Small intestine (tissue), 16 donors: ENCODE measurements at places on chromosomes 6 and 20. TPM values are rescaled to one million over a fixed set of nuclear protein-coding genes. Genes with fewer than 3 reads are reported as not detected.

KHDC1L gene
- polyA plus RNA-seq: not detected

- no peak overlapping the region for H3K4me3 ChIP-seq
- H3K27me3 ChIP-seq: no peaks in the 10 kb centered on the region
- peaks cover 18% of the 10 kb centered on the region for H3K4me1 ChIP-seq
- no peak overlapping the region for H3K27ac ChIP-seq
These were observed 13.0 kb downstream of the ZC3H12D start for GRCh38 chr6:149471801-149472200.

BHLHE23 gene
- not detected for polyA plus RNA-seq

DNA sequence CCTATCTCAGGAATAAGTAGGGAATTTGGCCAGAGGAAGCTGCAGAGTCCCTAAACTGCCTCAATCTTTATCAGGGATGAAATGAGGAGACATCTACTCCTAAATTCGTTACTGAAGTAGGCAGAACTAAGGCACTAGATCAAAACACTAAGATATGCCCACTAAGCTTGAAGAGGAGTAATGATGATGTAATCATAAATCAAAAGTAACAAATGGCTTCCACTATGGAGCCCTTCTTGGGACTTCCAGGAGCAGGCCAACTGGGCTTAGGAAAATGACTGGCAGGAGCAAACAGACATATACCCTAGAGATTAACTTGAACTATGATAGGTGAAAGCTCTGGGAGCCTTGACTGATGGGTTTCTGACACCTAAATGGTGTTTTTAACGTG, 15.4 kb downstream of the ZSCAN12 start:
- H3K27ac ChIP-seq: peak overlapping the region; percentile 77
- H3K36me3 ChIP-seq: peaks cover 8% of the 10 kb centered on the region
- H3K4me1 ChIP-seq: peaks cover 10% of the 10 kb centered on the region
- H3K27me3 ChIP-seq: no peaks in the 10 kb centered on the region
- no peak for DNase-seq

- H3K4me3 ChIP-seq: no peak overlapping the region
- no peaks in the 10 kb centered on the region for H3K27me3 ChIP-seq
- H3K4me1 ChIP-seq: peaks cover 6% of the 10 kb centered on the region
- no peak for DNase-seq
- no peaks in the 10 kb centered on the region for H3K36me3 ChIP-seq
- H3K27ac ChIP-seq: no peak overlapping the region
These were observed 3.8 kb downstream of the HLA-DMA start for GRCh38 chr6:32949113-32949512.

DNA sequence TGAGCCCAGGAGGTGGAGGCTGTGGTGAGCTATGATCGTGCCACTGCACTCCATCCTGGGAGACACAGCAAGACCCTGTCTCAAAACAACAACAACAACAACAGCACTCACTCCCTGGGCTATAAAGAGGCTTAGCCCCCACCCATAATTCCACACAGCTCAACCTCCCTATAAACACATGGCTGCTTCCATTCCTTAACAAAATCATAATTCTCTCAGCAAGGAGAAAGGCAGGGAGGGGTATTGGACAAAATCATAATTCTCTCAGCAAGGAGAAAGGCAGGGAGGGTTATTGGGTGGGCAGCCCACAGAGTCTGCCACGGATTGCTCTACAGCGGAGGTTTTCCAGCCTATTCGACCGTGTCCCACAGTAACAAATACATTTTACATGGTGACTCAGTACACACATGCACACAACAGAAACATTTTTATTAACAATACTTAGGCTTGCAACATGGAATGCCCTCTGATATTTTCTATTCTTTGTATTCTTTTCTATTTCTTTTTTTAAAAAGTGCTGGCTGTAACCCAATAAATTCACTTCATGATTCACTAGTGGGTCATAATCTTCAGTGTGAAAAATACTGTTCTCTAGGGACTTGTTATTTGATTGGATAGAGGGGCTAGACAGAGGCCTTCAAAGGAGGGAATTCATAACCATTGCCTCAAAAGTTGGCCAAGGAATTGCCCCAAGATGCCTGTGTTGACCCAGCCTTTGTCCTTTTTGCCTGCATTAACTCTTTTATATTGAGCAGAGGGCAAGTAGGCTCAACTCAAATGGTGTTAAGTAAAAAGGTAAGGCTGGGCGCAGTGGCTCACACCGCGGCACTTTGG, 50.6 kb upstream of the ZMYND8 start:
- no peaks in the 10 kb centered on the region for H3K36me3 ChIP-seq
- no peak for DNase-seq
- H3K4me3 ChIP-seq: no peak overlapping the region
- no peak overlapping the region for H3K27ac ChIP-seq
- no peaks in the 10 kb centered on the region for H3K27me3 ChIP-seq
- no peaks in the 10 kb centered on the region for H3K4me1 ChIP-seq

PPP1R16B gene
- polyA plus RNA-seq: 2.3 TPM

OPRM1 gene
- polyA plus RNA-seq: 0.09 TPM

GRCh38 chr6:151141685-151142084, 98.1 kb upstream of the AKAP12 start:
- no peak overlapping the region for H3K27ac ChIP-seq
- peaks cover under 1% of the 10 kb centered on the region for H3K4me1 ChIP-seq
- no peak for DNase-seq
- H3K4me3 ChIP-seq: no peak overlapping the region
- H3K36me3 ChIP-seq: no peaks in the 10 kb centered on the region
- no peaks in the 10 kb centered on the region for H3K27me3 ChIP-seq

DNA sequence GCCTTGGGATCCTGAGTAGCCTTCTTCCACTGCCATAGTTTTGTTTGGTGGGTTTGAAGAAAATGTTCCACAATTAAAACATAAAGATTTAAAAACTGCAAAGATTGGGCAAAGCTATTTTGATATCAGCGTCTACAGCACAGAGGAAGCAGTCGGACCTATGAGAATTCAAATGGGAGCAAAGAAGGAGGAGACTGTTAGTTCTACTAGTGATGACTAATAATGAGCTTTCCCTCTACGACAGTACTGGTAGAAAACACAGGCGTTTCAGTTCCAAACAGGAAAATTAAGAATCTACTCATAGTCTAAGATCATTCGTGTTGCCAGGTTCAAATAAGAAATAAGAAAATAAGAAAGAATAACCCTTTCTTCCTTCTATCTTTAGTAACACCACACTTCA, 121.2 kb downstream of the INSM1 start:
- no peaks in the 10 kb centered on the region for H3K27me3 ChIP-seq
- no peak overlapping the region for H3K4me3 ChIP-seq
- H3K36me3 ChIP-seq: peaks cover 9% of the 10 kb centered on the region

PGC gene
- polyA plus RNA-seq: 13.9 TPM

- H3K4me3 ChIP-seq: no peak overlapping the region
- H3K27ac ChIP-seq: no peak overlapping the region
- no peaks in the 10 kb centered on the region for H3K27me3 ChIP-seq
- no peaks in the 10 kb centered on the region for H3K36me3 ChIP-seq
- no peaks in the 10 kb centered on the region for H3K4me1 ChIP-seq
These were observed 242.5 kb upstream of the JAG1 start for GRCh38 chr20:10916312-10916711.

DNA sequence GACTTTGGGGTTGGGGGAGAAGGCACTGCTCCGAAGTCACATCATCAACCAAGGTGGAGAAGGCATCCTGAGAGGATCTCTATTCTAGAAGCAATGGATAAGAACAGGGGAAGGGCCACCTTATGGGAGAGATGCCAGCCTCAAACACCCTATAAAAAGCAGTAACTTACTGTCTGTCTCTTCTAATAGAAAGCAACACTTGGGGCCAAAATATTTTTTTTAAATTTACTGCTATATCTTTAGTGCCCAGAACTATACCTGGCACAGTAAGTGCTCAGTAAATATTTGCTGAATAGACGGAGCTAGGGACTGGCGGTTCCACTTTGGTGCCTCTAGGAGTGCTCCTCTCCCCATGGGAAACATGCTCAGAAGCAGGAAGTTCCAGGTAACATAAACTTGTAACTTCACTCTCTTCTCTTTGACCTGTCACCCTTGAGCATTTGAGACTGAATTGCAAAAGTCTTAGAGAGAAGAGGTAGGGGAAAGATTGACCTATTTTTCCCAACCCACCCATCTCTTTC, 807 bp upstream of the OTOR start:
- H3K27me3 ChIP-seq: peaks cover 4% of the 10 kb centered on the region
- H3K4me3 ChIP-seq: no peak overlapping the region
- H3K27ac ChIP-seq: no peak overlapping the region

ANGPT4 gene
- polyA plus RNA-seq: not detected

GRCh38 chr6:10355115-10355702, 59.7 kb downstream of the TFAP2A start:
- H3K36me3 ChIP-seq: no peaks in the 10 kb centered on the region
- no peaks in the 10 kb centered on the region for H3K27me3 ChIP-seq
- H3K4me3 ChIP-seq: no peak overlapping the region
- no peak for DNase-seq
- no peak overlapping the region for H3K27ac ChIP-seq

- no peak for DNase-seq
- no peak overlapping the region for H3K4me3 ChIP-seq
- H3K36me3 ChIP-seq: no peaks in the 10 kb centered on the region
- no peak overlapping the region for H3K27ac ChIP-seq
- H3K27me3 ChIP-seq: no peaks in the 10 kb centered on the region
These were observed 55.1 kb downstream of the SAMD3 start for GRCh38 chr6:130167655-130168054.

DNA sequence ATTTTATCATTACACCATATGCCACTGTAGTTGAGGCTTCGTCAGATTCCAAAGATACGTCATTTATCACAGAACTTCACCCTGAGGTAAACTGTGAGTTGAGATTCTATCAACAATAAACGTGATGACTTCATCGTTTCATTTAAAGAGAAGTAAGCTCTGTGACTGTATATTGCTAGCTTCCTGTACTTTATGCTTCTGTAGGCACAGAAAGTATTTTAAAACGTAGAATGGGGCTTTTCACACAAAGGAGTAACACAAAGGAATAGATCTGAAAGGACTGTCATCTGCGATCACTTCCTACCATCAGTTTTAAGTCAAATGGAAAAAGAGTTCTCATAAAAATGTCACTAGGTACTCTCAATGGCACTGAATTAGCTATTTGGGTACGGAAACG, 234.4 kb upstream of the MCHR2 start:
- no peaks in the 10 kb centered on the region for H3K4me1 ChIP-seq
- DNase-seq: no peak
- H3K27me3 ChIP-seq: no peaks in the 10 kb centered on the region
- H3K27ac ChIP-seq: no peak overlapping the region

GRCh38 chr20:63070771-63071540, 64.2 kb upstream of the BHLHE23 start:
- no peak overlapping the region for H3K27ac ChIP-seq
- no peaks in the 10 kb centered on the region for H3K36me3 ChIP-seq
- no peak overlapping the region for H3K4me3 ChIP-seq
- H3K4me1 ChIP-seq: no peaks in the 10 kb centered on the region
- no peak for DNase-seq
- peaks cover 34% of the 10 kb centered on the region for H3K27me3 ChIP-seq

DNA sequence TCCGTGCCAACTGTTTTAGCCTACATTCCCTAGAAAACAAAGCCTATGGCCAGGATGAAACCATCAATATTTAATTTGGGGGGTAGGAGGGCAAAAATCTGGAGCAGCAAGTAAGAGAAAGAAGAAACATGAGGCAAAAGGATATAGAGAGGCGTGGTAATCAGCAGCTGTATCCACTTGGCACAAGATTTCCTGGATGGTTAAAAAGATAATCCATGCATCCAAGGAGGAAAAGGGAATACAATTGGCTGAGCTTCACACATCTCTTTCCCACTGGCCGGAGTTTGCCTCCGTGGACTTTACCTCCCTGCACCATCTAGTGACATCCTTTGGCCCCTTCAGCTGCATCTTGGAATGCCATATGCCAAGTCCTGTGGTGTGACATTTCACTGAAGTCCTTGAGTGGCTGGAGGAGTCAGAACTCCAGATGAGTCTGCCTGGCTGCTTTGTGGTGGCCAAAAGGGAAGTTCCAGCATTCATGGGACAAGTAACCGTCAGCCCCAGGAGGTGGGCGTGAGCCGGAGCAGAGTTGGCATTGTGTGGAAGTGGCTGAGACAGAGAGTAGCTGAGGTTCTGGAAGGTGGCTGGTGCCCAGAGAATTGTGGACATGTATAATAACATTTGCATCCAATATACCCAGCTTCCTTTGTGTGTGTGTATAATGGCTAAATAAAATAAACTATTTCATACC, 13.7 kb upstream of the TMX4 start:
- DNase-seq: no peak
- no peak overlapping the region for H3K4me3 ChIP-seq
- H3K27me3 ChIP-seq: peaks cover 2% of the 10 kb centered on the region
- H3K27ac ChIP-seq: no peak overlapping the region

GRCh38 chr20:14710951-14711350, 373.5 kb upstream of the FLRT3 start:
- no peak for DNase-seq
- H3K36me3 ChIP-seq: no peaks in the 10 kb centered on the region
- no peak overlapping the region for H3K4me3 ChIP-seq
- H3K27me3 ChIP-seq: no peaks in the 10 kb centered on the region
- H3K27ac ChIP-seq: no peak overlapping the region
- H3K4me1 ChIP-seq: peaks cover 3% of the 10 kb centered on the region

RNF182 gene
- 0.86 TPM for polyA plus RNA-seq

GRCh38 chr20:36519944-36520343, 21.4 kb upstream of the MYL9 start:
- H3K4me1 ChIP-seq: no peaks in the 10 kb centered on the region
- peaks cover 49% of the 10 kb centered on the region for H3K36me3 ChIP-seq
- no peak for DNase-seq
- no peak overlapping the region for H3K27ac ChIP-seq

DNA sequence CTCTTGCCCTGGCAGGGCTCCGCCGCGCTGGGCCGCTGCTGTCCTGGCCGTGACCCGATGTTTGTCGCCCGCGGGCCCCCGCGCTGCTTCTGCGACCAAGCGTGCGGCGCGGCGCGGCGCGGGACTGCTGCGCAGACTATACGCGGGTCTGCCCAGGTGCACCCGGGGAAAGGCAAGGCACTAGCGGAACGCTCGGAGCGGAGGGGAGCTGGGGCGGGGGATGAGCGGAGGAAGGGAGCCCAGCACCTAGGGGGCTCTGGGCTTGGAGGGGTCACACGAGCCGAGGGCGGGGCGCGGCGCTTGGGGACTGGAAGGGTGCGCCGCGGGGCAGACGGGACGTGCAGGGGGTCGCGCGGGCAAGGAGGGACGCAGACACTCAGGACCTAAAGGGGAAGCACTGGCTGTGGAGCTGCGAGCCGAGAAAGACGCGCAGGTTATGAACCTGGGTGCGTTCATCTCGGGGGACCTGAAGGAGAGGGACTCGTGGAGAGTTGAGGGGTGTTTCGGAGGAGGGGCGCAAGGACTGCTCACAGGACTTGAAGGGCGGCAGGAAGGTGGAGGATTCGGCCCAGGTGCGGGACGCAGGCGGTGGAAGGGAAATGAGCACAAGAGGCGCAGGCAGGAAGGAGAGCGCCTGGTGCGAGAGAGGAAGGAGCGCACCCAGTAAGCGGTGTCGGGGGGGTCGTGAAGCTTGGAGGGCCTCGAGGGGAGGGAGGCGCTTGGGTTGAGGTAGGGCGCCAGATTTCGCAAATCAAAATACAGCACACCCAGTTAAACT, 40.8 kb upstream of the ZNFX1 start:
- no peaks in the 10 kb centered on the region for H3K36me3 ChIP-seq
- H3K4me1 ChIP-seq: no peaks in the 10 kb centered on the region
- no peak for DNase-seq
- no peak overlapping the region for H3K27ac ChIP-seq

PROKR2 gene
- polyA plus RNA-seq: not detected
